ENCODE measurements at places on chromosomes 16 and 17. TPM values are rescaled to one million over a fixed set of nuclear protein-coding genes. Genes with fewer than 3 reads are reported as not detected.

PKMYT1 gene
- total RNA-seq: not detected

DNA sequence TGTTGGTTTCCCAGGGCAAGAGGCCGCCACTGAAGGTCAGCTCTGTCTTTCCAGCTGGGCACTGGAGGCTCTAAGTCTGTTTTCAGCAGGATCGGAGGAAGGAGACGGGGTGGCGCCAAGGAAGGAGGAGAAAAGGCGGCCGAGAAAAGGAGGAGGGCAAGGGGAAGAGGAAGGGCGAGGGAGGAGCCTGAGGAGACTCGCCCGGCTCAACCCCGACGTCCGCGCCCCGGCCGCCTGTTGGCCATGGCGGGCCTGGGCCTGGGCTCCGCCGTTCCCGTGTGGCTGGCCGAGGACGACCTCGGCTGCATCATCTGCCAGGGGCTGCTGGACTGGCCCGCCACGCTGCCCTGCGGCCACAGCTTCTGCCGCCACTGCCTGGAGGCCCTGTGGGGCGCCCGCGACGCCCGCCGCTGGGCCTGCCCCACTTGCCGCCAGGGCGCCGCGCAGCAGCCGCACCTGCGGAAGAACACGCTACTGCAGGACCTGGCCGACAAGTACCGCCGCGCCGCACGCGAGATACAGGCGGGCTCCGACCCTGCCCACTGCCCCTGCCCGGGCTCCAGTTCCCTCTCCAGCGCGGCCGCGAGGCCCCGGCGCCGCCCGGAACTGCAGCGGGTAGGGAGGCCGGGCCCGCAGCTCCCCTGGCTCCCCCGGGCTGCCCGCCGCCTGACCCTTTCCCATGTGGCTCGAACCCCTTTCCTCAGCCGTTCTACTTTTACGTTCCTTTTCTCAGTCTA lies at the start of gene RNF135:
TSS of gene RNF135 (plus strand) at position 209 of the 737 bp plus-strand sequence. CDS start at position 244, 35 bp downstream.
- DNase-seq: peak; percentile 89

- DNase-seq: no peak
These were observed 2.1 kb upstream of the FBXO47 start for GRCh38 chr17:38969281-38969680.

DNA sequence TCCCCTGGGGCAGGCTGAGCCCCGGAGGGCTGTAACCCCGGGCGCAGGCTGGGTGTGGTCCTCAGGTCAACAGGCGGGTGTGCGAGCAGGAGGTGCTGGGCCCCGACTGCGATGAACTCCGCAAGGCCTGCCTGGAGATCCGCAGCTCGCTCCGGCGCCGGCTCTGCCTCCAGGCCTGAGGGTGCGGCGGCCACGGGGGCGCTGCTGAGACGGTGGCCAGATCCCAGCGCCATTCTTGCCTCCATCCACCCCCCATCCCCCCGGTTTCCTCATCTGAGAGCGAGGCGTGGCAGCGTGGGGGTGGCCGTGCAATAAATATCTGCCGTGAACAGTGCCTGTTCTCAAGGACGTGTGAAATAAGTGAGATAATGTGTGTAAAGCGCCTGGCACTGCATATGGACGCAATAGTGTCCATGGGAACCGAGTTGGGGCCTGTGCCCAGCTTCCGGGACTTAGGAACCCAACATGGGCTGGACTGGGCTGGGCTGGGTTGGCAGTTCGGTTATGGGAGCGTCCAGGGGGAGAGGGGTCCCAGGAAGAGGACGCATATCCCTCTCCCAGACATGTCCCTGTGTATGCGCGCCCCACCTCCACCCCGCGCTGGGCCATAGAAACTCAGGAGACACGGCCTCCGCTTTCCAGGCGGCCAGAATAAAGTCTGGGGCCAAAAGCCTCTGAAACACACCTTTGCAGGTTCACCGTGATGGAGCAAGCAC lies 15.0 kb downstream of the ZNF213 start:
- peak; percentile 91 for DNase-seq

DNA sequence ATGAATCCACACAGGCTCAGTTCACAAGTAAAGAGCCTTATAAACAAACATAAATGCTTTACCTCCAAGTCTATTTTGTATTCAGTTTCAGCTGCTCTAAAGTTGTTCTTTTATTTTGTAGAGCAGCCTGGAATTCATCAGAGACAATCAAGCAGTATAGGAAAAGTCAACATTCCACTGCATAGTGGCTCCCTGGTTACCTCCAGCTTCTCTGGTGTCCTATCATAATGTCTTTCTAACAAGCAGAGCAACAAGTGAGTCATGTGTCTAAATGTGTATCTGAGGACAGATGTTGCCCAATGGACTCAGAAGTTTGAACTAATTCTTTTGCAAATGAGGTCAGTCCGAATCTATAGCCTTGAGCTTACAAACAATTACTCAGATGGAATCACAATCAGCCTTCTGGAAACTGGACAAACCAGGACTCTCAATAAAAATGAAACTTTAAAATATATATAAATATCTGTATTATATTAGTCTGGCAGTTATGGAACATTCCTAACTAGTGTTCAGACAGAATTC lies 292.0 kb upstream of the TOM1L1 start:
- no peak for DNase-seq

All from right cardiac atrium (tissue), 5 donors.